ENCODE measurements at places on chromosomes 6 and 20.

DNA sequence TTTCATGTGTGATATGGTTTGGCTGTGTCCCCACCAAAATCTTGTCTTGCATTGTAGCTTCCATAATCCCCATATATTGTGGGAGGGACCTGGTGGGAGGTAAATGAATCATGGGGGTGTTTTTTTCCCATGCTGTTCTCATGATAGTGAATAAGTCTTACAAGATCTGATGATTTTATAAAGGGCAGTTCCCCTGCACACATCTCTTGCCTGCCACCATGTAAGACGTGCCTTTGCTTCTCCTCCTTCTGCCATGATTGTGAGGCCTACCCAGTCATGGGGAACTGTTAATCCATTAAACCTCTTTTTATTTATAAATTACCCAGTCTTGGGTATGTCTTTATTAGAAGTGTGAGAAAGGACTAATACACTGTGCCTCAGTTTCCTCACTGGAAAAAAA is 4.2 kb upstream of the IL22RA2 start:
- no peak for DNase-seq

- DNase-seq: peak; percentile 23
Measured at GRCh38 chr6:73515204-73515655, 5.6 kb downstream of the EEF1A1 start.

GRCh38 chr20:10634211-10634610 is 39.6 kb downstream of the JAG1 start:
- DNase-seq: no peak

- DNase-seq: no peak
Measured at GRCh38 chr6:14393910-14394309, 276.3 kb downstream of the CD83 start.

GRCh38 chr6:13709689-13710551 is 1.7 kb downstream of the RANBP9 start:
- DNase-seq: peak; percentile 22

DNA sequence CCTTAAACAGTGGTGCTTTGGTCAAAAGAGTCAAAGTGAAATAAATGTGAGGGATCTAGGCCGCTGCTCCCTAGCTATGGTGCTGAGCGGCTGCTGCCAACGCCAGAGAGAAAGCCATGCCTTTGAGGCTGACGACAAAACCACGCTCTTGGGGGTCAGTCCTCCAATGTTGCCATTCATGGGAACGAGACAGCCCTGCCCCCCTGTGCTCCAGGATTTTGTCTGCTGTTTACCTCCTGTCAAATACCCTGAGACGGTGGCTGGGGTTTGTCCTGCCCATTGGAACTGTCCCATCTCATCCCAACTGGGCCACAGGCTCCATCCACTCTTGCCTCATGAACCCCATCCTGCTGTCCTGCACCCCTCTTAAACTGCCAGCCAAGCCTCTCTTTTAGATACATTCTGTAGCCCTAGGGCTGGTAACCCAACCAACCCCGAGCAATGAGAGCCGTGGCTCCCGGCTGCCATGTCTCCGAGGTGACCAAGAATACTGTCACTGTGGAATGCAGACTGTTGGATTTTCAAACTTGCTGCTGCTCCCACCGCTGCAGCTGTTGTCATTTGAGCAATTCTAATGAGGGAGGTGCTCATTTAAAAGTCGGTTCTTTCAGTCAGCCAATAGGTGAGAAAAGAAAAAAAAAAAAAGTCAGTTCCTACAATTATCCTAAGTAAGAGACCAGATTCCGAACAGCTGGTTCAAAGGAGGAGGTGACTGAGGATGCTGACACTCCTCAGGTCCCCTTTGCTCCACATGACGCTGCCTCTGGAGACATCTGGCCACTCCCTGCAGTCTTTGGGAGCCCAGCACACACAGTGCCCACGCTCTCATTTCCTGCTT is 73.1 kb upstream of the QKI start:
- DNase-seq: no peak

GRCh38 chr6:145340256-145340655 is 395.1 kb downstream of the EPM2A start:
- no peak for DNase-seq
